ENCODE measurements at places on chromosomes 2 and 18.

DNA sequence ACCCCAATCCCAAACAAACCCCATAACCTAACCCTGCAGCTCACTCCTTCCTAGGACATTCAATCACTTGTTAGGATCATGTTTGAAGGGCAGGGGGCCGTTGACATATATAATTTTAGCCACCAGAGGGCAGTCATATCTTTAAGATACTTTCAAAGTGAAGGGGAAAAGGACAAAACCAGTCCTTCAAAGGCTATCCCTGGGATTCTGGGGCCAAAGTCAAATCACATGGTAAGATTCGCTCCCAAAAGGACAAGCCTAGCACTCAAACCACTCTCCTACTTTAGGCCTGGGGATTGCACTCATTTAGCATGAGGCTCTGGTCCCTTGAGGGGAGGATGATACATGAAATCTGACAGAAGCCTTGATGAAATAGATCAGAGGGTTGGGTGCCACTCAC lies 44.6 kb downstream of the HAUS1 start:
- DNase-seq, result peak; percentile 22

GRCh38 chr2:84701880-84702279 lies 179.0 kb downstream of the TRABD2A start:
- DNase-seq, result no peak

- no peak for DNase-seq
Observed at GRCh38 chr2:68420254-68420910, 46.7 kb downstream of the FBXO48 start.

DNA sequence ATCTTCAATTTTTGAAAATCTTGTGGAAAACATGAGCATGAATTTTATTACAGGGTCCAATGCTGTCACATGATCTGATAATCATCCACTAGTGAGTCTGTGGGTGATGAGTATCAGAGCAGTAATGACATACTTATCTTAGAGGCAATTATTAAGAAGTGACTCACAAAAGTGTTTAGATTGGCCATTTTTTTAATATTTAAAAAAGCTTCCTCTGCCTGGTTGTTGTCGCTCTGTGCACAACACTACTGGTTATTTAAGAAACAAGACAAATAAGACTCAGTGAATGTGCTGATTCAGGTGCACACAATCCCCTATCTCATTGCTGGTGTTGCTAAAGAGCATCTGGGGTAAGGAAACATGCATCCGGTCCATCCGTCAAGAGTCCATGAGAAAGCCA lies 665.8 kb upstream of the ZEB2 start:
- no peak for DNase-seq

- DNase-seq, result no peak
Observed at GRCh38 chr2:48572816-48573215, 42.9 kb downstream of the STON1 start.

- no peak for DNase-seq
Observed at GRCh38 chr2:125168442-125168841, 1143.4 kb downstream of the CNTNAP5 start.

- DNase-seq, result no peak
Observed at GRCh38 chr2:25035537-25036220, 6.2 kb upstream of the EFR3B start.

DNA sequence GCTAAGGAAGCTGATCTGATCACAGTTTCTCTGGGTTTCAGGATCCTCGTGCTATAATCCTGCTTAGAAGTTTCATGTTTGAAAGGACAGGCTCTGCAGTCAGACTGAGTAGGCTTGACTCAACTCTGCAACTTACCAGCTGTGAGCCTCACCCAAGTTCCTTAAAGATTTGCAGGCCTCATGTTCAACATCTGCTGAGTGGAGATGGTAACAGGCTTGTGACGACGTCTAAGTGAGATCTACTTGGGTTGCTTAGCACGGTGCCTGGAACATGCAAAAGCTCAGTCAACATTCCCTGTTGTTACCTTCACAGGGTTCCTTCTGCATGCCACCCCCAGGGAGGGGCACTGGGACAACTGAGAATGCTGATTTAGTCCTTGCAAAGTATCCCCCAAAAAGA lies 164.2 kb downstream of the C1D start:
- DNase-seq, result no peak

DNA sequence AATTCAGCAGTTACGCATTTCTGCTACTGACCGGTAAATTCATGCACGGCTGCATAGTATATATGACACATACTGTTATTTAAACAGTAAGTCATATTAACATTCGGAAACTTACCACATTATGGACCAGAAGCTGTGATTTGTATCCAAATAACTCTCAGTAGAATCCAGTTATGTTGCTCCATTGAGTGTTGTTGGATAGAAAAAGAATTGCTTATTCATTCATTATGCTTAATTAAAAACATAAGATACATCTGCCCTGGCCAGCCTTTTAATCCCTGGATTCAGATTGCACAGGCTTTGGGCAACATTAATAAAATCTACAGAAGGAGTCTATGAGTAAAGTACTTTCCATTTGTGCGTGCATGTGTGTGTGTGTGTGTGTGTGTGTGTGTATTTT lies 111.3 kb downstream of the CPS1 start:
- DNase-seq, result no peak

DNA sequence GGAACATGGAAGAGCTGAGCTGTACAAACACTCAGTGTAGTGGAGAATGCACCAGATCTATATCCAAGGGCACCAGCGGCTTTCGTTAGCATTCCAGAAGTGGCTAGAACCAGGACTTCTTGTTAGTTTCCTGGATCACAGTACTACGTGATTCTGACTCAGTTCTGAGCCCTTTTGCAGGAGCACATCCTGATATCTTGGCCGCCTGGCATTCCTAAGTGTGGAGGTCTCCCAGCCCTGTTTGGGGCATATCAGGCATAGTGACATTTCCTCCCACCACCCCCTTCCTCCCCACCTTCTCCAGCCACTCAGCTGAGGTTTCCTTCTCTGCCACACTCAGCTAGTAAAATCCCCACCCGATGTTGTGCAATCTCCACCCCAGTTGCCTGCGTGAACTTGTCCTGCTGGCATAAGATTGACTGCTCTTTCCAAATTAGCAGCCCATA lies 63.4 kb downstream of the BMP10 start:
- no peak for DNase-seq

- no peak for DNase-seq
Observed at GRCh38 chr2:102209474-102209873, 22.7 kb downstream of the IL1RL2 start.

DNA sequence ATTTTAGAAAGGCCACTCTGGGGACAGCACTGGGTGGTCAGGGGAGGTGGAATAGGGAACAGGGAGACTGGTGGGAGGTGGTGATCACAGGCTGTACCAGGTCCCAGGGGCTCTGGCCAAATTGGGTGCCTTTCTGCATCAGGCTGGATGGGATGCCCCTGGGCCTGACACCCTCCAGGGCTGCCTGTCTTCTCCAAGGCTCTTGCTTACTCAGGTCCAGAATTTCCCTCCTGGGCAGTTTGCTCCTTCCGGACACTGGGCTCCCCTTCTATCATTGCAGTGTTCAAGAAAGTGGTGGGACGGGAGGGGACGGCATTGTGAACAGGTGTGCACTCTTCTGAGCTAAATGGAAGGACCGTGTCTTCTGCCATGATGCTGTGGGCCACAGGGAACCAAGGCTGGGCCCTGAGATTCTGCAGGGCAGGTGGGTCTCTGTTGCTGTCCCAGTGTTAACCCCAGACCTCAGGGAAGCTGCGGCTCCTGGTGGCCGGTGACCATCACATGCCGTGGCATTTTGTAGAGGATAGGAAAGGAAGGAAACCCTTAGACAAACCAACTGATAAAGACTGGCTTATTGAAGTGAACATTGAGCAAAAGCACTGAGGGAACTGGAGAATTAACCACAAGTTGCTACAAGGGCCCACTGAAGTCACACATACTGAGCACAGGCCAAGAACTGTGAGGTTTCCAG lies 93.7 kb upstream of the HS6ST1 start:
- no peak for DNase-seq

- DNase-seq, result no peak
Observed at GRCh38 chr2:159275111-159275510, 11.4 kb downstream of the WDSUB1 start.

DNA sequence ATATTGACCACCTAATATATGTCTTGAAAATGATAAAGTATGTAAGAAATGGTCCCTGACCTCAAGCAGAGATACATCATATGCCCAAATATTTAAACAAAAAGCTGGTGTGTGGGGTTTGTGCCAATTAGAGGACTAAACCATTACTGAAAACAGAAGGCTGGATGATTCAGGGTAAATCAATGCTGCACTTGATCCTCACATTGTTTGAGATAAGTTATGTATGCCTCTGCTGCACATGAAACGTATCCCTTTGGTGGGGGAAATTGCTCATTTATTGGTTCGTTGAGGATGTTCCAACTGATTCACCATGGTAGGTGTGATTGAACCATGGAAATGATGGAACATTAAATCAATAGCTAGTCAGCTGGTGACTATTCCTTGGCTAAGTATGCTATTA lies 24.7 kb upstream of the DARS1 start:
- DNase-seq, result no peak

DNA sequence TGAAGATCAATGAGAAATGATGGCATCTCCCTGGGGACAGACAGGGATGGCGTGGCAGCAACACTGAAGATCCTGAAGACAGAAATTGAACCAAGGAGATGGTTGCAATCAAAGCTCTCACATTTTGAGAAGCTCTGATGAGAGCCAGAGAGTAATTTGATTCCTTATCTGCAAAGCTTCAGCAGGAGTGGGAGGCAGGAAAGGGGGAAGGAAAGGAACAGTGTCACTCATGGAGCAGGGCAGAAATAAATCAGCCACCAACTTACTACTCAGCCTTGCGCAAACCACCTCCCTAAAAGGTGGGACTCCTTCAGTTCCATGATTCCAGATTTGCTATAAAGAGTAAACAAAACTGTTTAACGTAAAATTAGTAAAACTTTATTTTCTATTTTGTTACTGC lies 119.2 kb downstream of the CACNB4 start:
- DNase-seq, result no peak

DNA sequence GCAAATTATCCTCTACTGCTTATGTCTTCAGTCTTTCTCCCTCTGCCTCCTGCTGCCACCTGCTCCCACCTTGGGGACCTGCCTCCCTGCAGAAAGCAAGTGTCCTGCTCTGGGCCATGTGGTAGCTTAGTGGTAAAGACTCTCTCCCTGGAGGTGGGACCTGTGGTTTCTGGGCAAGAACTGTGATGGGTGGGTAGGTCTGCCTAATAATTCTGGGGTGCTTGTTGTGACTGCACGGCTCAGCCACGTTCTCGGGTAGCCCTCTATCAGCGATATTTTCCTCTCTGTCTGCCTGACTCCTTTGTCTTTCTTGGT lies 16.4 kb upstream of the CD28 start:
- DNase-seq, result no peak

- DNase-seq, result no peak
Observed at GRCh38 chr2:196389670-196390069, 218.3 kb upstream of the STK17B start.

DNA sequence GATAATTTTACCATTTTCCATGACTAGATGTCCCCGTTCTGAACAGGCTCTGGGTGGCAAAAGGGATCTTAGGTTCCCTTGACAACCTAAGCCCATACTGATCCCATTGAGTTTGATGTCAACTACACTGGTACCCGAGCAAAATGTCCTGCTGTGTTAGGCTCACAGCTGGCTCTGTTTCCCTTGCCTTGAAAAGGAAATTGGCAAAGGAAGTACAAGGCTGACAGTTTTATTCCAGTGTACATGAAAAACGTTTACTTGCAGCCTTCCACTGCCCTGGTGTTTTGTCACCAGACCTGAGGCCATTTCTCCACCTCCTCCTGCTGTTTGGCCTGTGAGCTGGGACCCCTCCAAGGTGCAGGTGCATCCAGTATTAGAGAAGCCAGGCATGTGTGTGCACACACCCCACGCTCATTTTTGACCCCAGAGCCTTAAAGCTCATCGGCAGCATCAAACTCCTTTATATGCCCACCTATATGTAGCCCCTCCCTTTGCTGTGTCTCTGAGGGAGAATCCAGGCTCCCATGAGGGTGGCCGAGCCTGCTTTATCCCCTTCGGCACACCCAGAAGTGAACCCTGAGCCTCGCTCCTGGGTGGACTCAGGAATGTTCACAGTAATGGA lies 171.3 kb downstream of the NDUFA10 start:
- DNase-seq, result no peak

- DNase-seq, result no peak
Observed at GRCh38 chr18:8450013-8450412, 159.2 kb upstream of the RAB12 start.

DNA sequence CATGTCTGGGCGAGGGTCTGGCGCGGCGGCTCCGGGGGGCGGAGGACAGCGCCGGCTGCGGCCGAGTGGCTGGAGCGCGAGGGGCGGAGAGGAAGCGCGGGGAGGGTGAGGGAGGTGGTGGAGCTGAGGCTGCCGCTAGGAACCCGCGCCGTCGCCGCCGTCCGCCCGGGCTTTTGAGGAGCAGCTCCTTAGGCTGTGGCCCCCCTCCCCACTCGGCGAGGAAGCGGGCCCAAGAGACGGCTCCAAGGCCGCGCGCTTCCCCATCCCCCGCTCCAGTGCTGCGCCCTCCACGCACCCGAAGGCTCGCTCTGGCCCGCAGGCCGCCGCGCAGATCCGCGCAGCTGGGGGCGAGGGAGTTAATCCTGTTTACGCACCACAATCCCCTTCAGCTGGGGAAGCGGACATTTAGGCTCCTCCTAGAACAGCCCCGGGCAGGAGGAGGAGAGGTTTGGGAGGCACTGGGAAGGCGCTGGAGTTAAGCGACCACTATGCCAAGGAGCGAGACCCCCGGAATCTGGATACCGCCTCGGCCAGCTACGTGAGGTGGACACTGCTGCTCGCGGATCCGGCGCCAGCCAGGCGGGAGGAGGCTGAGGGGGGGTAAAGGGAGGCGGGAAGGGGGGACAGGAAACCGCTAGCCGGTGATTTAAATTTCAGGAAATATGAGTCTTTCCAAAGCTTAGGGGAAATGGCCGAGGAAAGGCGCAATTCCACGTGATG lies at the start of gene CNRIP1:
CNRIP1 (minus strand) TSS at position 552 of the 720 bp plus-strand sequence; CDS start at position 3, 549 bp downstream.
- DNase-seq, result peak; percentile 73

DNA sequence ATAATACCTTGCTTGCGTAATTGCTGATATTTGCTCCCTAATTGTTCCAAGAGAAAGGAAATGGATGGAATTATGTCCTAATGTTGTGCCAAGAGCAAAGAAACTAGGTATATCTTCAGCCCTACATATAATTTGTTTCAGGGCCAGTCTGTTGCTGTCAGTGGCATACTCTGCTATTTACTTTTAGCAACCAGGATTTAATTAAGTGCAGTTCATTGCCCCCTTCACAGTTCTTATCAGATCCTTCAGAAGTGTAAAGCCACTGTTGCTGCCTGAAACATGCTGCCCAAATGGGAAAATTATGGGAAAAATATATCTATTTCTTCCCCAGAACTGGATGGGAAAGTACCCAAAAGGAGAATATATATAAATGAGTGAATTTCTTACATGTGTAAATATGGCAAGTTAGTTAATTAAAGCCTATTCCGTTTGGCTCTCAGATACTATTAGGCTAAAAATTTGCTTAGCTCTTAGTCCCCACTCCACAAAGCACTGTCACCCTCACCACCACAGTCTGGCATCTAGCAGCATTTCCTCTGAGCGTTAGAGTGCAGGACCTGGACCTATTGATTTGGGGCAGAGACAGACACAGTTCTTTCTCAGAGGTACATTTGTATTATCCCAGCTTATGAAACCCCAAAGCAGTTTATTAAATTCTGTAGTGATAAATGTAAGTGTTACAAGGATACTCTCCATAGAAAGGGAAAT lies 72.8 kb upstream of the DTNA start:
- no peak for DNase-seq

GRCh38 chr2:186590759-186591505 lies 1.1 kb downstream of the ITGAV start:
- peak; percentile 51 for DNase-seq

- no peak for DNase-seq
Observed at GRCh38 chr2:179538406-179539123, 273.9 kb upstream of the SESTD1 start.

All from SHP77 treated with DMSO at 0.1 percent for 48 hours (cell line).